Caki2 (cell line): ENCODE measurements at places on chromosomes 1 and 21.

- peak; percentile 50 for DNase-seq
Observed at GRCh38 chr1:54885807-54886723, 930 bp downstream of the DHCR24 start.

- no peak for DNase-seq
Observed at GRCh38 chr1:212981025-212981495, 30.7 kb downstream of the VASH2 start.

DNA sequence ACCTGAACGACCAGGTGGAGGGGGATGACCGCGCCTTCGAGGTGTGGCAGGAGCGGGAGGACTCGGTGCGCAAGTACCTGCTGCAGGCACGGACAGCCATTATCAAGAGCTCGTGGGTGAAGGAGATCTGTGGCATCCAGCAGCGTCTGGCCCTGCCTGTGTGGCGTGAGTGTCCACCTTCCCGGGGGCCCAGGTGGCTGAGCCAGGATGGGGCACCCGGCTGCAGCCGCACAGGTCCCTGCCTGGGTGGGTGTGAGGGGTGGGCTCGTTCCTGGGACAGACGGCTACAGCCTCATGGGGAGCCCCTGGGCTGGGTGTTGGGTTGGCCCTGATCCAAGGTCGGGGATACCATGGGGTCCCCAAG, 65.2 kb downstream of the TRIM11 start:
- DNase-seq = no peak

GRCh38 chr1:10704368-10704882, 92.0 kb downstream of the CASZ1 start:
- peak; percentile 14 for DNase-seq

GRCh38 chr1:202623075-202623474, 87.2 kb downstream of the SYT2 start:
- no peak for DNase-seq

GRCh38 chr1:248837781-248838356, at the start of gene ZNF672:
Gene ZNF672, plus strand, starts transcription at chr1:248838224. Its CDS starts 9,051 bp downstream, at chr1:248847275.
- DNase-seq = peak; percentile 99

GRCh38 chr1:15445390-15446122, 7.3 kb downstream of the CTRC start:
- DNase-seq = no peak

DNA sequence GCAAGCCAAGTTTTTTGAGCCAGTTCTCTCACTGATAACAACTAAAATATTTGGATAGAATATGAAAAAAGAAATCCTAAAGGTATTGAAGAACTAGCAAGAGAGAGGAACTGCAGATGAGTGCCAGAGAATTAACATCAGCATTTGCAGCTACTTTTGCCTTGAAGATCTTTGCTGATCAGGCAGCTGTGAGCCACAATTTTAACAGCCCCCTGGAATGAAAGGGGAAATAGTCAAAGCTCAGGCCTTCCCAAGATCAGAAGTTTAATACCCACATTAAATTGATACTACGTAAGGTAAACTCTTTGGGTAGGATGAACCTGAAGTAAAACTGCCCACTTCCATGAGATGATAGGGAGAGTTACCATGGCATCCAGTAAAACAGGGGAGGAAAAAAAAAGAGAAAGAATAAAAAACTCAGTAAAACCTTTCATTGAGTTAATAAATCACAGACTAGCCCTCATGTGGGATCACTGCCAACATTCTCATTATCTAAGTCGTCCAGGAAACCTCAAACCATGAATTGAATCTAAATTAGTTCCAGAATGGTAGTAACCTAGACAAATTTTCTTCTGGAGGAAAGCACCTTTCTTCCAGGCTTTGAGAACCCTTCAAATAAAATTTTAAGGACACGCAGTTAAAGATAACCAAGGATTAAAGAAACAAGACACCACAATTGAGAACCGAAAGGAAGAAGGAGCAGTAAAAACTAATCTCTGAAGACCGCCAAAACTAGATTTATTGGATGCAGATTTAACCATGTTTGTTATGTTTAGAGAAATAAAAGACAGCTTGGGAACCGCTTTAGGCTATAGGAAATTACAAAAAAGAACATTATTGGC, 28.3 kb downstream of the SCP2 start:
- peak; percentile 80 for DNase-seq

- DNase-seq = peak; percentile 96
Observed at GRCh38 chr1:183180634-183181056, 5.4 kb upstream of the LAMC2 start.

DNA sequence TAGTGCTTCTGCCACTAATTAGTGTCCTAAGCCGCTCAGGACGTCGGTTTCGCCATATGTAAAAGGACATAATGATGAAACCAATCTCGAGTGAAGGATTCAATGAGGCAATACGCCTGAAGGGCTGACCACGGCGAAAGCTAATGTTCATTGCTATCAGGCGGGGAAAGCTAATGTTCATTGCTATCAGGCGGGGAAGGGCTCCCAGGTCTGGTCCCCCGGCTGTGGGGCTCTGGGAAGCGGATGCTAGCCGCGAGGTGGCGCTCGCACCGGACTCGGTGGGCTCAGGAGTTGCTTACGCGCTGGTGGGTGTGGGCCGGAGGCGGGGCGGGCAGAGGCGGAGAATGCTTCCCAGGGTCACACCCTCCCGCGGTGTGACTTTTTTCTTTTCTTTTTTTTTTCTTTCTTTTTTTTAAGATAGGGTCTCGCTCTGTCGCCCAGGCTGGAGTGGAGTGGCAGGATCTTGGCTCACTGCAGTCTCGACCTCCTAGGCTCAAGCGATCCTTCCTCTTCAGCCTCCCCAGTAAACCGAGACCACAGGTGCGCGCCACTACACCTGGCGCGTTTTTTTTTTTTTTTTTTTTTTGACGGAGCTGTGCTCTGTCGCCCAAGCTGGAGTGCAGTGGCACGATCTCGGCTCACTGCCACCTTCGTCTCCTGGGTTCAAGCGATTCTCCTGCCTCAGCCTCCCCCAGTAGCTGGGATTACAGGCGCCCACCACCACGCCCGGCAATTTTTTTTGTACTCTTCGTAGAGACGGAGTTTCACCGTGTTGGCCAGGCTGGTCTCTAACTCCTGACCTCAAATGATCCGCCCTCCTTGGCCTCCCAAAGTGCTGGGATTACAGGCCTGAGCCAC, 1.1 kb upstream of the PEAR1 start:
- DNase-seq = peak; percentile 76

GRCh38 chr1:229086686-229087085, 184.2 kb upstream of the RAB4A start:
- DNase-seq = no peak

GRCh38 chr1:173052681-173053196, 2.0 kb upstream of the TNFSF18 start:
- DNase-seq = peak; percentile 32

DNA sequence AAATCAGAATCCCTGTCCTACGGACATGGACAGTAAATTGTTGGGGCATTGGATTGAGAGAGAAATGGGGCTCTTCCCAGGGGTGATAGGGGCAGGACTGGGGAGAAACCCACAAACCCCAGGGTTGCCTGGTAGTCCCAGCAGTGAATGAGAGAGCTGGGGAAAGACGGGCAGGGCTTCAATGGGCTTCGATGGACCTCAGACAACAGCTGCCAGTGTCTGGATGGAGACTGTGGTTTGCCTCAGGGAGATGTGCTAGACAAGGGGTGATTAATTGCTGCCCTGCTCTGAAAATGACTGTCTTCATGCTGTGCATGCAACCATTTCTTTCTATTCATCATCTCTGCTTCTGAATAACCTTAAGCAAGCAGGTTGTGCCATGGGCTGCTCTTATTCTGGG, 7.4 kb downstream of the GPR25 start:
- no peak for DNase-seq

GRCh38 chr1:197327776-197328364, 59.8 kb downstream of the CRB1 start:
- peak; percentile 39 for DNase-seq

DNA sequence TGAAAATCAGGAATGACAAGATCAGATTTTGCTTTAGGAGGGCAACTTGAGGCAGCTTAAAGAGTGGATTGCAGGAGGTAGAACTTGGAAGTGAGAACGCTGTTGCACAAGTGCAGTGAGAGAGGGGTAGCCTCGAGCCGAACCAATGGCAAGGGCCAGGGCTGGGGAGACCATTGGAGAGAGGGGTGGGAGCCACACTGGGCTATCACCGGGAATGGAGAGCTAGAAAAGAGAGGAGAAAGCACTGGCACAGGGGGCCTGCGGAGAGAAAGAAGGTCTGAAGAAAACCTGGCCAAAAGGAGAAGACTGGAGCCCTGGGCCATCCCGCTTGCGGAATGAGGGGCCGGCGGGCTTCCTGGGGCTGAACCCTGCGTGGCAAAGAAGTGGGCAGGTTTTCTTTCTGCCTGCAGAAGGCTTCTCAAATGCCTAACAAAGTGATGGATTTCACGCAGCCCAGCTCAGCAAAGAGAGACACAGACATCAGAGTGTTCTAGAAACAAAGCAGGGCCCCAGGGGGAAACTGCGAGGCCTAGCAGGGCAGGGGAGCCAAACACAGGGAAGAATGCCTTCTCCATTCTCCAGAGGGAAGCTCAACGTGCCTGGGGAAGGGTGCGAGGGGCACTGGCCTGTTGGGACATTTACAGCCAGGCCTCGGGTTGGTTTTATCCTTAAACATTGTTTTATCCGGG, 1.2 kb upstream of the SLC37A1 start:
- DNase-seq = no peak

GRCh38 chr1:219273088-219273686, 99.5 kb downstream of the LYPLAL1 start:
- no peak for DNase-seq

DNA sequence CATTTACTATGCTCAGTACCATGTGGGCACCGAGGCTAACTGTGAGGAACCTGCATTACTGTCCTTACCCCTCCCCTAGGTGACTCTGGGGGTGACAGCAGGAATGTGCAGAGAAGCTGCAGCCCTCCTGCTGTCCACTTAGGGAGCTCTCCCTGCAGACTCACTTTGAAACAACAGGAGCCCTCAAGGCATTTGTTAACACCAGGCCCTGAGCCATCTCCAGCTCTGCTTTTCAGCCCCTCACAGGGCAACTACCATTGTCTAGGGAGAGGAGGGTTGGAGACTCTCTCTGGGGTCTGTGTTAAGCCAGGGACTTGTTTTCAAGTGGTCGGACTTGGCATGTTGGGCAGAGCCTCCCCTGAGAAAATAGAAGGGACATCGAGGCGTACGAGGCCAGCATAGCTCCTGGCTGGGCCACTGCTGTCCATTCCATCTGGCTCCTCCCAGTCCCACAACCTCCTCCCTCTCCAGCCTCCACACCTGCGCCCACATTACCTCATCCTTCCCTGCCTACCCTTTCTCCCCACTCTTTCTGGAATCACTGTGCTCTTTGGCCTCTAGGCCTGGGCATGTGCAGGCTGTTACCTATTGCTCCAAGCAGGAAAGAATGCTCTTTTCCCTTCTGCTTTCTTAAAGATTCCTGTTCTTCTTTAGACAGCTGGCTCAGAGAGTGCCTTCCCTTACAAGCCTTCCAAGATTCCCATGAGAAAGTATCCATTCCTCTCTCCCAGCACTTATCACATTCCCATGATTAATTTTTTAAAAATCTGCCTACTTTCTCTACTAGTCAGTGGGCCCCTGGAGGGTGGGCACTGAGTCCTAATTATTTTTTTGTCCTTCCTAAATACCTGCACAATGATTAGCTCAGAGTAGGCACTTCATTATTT, 102.7 kb upstream of the GCLM start:
- no peak for DNase-seq

- DNase-seq = no peak
Observed at GRCh38 chr21:33019885-33020557, 5.7 kb upstream of the OLIG2 start.

GRCh38 chr1:235423214-235423652, 56.0 kb downstream of the TBCE start:
- no peak for DNase-seq

DNA sequence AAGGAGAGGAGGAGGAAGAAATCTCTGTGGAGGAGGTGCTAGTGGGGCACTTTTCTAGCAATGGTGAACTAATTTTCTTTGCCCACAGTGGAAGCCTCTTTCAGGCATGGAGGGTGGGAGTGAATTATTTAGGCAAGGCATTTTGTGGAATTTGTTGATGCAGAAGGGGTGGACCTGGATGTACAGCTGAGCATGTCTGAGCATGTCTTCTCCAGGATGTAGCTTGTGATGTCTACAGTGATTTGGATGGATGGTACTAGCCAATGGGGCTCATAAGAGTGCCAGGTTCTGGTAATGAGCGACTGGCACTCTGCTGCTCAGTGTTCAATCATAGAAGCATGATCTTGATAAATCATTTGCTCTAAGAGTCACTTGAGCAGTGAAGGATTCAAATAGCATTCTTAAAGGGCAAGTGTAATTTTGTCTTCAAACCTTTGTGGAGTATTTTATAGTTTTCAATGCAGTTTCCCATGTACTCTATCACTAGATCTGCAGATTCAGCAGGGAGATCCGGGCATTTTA, 153.9 kb upstream of the LMO4 start:
- DNase-seq = peak; percentile 30

GRCh38 chr21:39321424-39321823, 8.0 kb upstream of the BRWD1 start:
- DNase-seq = no peak

- no peak for DNase-seq
Observed at GRCh38 chr1:103461161-103462105, 64.1 kb upstream of the RNPC3 start.

DNA sequence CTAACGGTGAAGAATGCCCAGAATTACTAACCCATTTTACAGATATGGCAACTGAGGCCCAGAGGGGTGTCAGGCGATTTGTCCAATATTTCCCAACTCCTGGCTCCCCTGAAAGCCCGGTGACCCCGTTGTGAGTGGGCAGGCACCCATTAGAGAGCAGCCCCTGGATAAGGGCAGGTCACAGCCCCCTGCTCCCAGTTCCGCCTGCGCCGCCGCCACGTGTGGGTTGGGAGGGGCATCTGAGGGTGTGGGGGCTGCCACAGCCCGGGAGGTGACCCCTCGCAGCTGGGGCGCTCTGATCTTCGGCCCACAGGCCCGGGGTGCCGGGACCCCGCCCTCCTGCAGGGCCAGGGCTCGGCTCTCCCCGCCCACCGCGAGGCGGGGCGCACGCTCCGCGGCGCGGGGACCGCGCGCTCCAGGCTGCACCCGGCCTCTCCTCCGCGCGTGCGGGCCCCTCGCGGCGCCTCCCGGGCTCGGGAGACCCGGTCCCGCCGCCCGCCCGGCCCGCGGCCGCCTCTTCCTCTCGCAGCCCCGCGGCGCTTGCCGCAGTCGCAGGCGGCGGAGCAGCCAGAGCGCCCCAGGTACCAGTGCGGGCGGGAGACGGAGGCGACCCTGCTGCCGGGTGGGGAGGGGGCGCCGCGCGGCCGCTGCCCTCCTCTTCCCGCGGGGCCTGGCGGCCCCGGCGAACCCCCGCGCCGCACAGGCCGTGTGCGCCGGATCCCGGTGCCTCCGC, at the start of gene HTR6:
Gene HTR6, plus strand, starts transcription at position 423 of the 733 bp plus-strand sequence. CDS start 879 bp downstream, outside the sequence.
- no peak for DNase-seq

DNA sequence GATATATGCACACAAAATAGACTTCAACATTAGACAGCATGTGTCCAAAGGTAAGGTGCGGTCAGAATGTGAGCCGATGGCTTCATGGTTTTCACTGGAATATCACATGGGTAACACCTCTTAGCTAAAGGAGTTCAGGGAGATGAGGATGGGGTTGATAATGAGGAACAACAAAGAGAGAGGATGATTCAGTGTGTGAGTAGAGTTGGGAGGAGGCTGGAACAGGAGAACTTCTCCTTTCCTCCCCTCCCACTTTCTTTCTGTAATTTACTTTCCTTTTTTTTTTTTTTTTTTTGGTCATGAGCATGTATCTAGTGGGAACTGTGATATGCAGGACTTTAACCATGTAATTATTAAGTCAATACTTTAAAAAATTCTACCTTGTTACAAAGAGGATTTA, 99.4 kb downstream of the FASLG start:
- DNase-seq = no peak

GRCh38 chr1:175273376-175274031, 80.9 kb upstream of the KIAA0040 start:
- no peak for DNase-seq
